HS-27A (cell line): ENCODE measurements at places on chromosomes 6 and 20.

DNA sequence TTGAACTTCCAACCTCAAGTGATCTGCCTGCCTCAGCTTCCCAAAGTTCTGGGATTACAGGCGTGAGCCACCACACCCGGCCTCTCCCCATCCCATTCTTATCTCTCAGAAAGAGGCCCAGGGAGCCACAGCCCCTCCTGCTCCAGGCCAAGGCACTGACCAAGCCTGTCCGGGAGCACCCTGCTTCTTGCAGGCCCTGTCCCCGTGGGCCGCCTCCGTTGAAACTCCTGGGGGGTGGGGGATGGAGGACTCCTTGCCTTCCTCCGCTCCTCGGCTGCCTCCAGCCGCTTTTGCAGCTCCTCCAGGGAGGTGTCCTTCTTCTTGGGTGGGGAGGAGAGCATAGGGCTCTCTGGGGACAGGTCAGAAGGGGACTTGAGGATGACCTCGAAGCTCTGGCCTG is 9.7 kb downstream of the STMN3 start:
- no peak for DNase-seq

- DNase-seq, result no peak
Measured at GRCh38 chr20:23399568-23400241, 21.6 kb downstream of the NAPB start.

GRCh38 chr20:58140787-58141425 is 87.5 kb downstream of the ANKRD60 start:
- DNase-seq, result no peak

DNA sequence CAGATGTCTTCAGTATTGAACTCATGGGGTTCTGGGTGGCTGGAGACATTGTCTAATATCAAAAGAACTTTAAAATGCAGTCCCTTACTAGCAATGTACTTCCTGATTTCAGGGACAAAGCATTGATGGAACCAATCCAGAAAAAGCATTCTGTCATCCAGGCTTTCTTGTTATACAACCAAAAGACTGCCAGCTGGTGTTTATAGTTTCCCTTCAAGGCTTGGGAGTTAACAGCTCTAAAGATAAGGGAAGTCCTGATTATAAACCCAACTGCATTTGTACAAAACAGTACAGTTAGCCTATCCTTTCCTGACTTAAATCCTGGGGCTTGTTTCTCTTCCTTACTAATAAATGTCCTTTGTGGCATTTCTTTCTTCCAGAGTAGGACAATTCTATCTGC is 160.0 kb downstream of the COL21A1 start:
- DNase-seq, result no peak

- no peak for DNase-seq
Measured at GRCh38 chr6:118725944-118726343, 74.6 kb upstream of the CEP85L start.

GRCh38 chr6:138972226-138972665 is 15.8 kb downstream of the REPS1 start:
- no peak for DNase-seq

GRCh38 chr20:13101276-13101675 is 92.5 kb downstream of the SPTLC3 start:
- no peak for DNase-seq
